ENCODE measurements at places on chromosomes 11 and 22.

DNA sequence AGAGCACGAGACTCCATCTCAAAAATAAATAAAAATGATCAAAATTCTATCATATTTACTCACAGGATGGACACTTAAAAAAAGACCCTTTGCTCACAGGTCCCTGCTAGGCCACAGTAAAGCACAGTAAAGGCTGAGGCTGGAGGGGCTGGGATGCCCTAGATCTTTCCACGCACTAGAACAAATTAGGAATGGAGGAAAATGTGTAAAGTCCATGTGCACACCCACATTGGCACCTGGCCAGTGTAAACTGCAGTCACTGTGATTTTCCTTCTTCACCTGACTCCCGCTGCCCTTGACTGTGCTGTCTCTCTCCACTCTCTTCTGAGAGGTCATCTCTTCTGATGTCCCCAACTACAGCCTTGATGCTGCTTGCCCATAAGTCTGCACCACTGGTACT, 195.5 kb downstream of the EFCAB6 start:
- DNase-seq, result no peak

DNA sequence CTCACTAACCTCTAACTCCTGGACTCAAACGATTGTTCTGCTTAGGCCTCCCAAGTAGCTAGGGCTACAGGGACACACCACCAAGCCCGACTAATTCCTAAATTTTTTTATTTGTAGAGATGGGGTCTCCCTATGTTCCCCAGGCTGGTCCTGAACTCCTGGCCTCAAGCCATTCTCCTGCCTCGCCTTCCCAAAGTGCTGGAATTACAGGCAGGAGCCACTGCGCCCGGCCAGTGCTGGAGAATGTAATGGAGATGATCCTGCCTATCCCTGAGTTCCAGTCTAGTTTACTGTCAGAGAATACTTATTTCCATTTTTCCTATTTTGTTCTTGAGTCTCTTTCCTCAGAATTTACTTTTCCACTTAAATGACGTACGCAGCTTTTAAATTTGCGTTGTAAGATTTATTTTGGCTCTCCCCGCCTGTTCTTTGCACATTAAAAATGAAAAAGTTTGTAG, at the start of gene CHEK1:
Gene CHEK1, plus strand, starts transcription at position 408 of the 458 bp plus-strand sequence. CDS start 1,606 bp downstream, outside the sequence.
- no peak for DNase-seq

DNA sequence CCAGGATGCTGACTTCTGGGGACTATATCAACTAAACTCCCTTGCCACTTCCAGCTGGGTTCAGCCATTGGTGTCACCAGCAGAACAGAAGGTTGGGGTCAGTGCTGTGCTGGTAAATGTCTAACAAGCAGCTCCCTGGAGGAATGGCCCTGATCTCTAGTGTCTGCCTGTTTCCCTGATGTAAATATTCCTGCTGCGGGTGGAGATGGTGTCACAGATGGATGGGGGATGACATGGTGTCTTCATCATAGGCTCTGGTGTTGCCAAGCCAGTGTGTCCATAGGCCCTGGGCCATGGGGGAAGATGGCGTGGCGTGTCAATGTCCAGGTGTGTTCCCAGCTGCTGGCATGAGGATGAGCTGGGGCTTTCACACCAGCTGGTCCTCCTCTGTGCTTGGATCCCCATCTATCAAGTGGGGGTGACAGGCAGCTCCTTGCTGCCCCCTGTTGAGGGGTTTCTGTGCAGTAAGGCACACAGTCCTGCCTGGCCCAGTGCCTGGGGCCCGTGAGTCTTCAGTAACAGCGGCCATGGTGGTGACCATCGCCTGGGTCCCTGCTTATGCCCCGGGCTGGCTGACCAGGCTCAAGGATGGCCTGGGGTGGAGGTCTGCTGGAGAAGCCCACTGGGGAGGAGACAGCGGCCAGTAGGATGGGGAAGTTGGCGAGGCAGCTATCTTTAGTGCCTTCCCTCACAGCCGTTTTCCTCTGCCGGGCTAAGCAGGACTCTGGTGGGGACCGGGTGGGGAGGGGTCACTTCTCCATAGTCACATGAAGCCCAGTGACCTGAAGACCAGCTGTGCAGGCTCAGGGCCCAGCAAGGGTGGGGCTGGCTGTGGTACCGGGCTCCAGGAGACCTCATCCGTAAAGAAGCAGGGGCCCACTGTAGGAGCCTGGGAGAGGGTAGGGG, 12.7 kb downstream of the RPL3 start:
- no peak for DNase-seq

DNA sequence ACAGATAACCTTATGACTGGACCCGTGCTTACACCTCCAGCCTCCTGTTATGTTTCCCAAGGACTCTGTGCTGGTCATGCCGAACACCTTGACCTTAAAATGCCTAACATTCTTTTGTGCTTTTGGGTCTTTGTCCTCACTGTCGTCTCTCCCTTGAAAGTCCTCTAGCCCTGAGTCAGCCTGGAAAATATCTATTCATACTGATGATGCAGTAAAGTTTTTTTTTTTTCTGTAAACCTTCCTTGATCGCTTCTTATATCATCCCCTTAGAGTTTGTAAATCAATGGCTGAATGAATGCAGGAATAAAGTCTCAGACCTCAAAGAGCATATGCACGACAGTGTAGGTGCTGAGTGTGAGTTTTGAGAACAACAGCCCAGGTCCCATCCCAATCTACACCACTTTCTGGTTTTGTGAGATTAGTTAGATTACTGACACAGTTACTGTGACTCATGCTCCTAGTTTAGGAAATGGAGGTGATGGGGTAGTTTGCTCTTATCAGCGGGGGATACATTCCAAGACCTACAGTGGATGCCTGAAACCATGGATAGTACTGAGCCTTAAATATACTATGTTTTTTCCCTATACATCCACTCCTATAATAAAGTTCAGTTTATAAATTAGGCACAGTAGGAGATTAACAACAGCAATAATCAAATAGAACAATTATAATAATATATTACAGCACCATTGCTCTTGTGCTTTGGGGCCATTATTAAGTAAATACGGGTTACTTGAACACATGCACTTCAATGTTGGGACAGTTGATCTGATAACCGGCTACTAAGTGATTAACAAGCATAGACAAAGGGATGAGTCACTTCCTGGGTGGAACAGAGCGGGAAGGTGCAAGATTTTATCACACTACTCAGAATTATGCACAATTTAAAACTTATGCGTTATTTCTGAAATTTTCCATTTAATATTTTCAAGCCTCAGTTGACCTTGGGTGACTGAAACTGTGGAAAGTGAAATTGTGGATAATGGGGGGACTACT, 8.6 kb downstream of the TCN1 start:
- no peak for DNase-seq

GRCh38 chr11:123382555-123383074, 47.5 kb upstream of the GRAMD1B start:
- no peak for DNase-seq

DNA sequence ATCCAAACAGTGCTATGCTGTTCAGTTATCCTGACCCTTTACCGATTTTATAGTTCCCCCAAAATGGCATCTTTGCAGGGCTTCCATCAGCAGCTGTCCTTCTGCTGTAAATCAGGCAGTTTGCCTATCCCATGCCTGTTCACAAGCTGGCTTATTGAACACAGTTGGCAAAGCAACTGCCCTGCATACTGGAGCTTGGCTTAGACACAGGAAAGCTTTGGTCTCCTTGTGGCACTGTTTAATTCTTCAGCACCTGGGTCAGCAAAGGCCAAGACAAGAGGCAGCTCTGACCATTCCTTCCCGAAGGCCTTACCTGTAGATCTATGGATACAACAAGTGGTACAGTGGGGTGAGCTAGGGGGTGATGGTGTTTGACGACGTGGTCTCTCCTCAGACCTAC, 32.2 kb downstream of the TSPAN18 start:
- DNase-seq, result no peak

DNA sequence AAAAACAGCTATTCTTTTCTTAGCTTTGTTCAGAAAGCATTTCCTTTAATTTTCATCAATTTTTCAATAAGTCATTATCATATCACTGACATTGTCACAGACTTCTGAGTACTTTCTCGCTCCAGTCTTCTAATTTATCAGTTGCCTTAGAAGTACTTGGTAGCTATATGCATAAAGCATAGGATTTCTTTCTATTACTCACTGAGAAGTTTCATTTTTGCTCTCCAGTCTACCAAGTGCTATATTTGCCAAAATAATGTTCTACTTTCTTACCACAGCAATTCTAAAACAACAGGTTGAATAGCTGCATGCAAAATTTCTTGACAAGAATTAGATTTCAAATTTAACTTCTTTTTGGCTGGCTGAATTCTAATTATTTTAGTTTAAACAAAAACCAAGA, 116.3 kb downstream of the STK33 start:
- no peak for DNase-seq

GRCh38 chr11:19729141-19729540, 16.5 kb downstream of the NAV2 start:
- no peak for DNase-seq

DNA sequence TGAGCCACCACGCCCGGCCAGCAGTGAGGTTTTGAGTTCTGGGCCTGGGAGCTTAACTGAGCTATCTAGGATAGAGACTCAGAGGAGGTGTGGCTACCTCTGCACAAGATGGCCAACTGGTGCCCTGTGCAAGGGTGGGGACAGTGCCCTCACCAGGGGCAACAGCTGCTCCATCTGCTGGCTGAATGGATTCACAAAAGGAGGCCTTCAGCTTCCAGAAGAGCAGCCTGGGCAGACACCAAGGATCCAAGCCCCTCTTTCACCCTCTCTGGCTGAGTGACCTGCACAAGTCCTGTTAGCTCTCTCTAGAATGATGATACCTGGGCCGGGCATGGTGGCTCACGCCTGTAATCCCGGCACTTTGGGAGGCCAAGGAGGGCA, 33.5 kb upstream of the BAIAP2L2 start:
- DNase-seq, result no peak

- DNase-seq, result no peak
Observed at GRCh38 chr22:24847490-24847889, 41.5 kb downstream of the SGSM1 start.
